ENCODE measurements at places on chromosomes 3 and 15.

DNA sequence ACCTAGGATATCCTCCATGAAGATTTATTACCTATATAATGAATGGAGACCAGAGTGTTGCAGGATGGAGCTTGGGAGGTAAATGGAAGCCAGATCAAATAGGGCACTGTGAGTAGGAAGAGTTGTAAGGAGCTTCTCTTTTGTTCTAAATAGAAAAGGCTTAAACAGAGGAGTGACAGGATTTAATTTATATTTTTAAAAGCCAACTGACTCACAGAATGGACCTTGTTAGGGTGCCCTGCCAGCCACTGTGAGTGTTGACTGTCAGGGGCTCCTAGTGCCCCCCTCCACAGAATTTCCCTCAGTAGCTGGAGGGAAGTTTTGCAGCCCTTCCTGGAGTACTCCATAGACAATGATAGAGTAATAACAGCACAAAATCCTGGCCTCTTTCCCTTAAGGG lies 547.5 kb downstream of the MCTP2 start:
- no peak for DNase-seq

DNA sequence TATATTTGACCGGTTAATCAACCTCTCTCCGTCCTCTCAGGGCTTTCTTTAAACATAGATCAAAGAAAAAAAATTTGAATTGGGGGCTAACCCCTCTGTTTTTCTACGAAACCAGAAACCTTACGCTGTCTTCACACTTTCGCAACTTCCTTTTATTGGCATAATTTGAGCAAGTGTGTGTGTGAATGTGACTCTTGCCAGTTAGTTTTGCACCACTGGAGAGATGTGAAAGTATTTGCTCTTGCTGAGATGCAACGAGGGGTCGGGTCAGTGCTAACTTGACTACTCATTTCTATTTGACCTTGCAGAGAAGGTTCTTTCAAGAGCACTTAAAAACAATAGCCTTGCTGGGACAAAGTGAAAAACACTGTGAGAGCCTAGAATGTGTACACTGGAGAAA lies 81.2 kb downstream of the FAM43A start:
- DNase-seq = no peak

GRCh38 chr15:39589815-39590644 lies 9.2 kb downstream of the THBS1 start:
- no peak for DNase-seq

DNA sequence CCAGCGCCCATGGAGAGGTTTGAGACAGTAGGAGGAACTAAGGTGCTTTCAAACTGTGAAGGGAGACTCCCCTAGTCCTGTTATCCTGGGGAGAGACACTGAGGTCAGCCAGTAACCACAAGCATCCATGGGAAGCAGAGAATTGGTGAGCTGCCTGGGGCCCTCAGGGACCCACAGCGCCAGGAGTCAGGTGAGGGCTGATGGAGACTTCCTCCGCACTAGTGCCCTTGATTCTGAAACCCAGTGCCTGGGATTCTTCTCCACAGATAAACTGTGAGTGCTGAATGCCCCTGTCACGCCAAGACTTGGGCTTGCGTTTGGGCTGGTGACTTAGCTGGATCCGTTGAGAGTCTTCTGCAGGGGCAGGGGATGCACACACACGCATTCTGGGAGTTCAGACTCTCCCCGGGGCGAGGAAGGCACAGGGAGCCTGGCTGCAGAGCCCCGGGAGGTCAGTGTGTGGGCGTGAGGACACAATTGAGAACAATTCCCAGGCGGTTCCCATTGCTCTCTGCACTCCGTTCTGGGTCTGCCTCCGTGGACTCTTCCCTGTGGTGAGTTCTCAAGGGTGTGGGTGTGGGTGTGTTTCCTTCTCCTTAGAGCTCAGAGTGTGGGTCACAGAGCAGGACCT lies 37.9 kb upstream of the SLCO2A1 start:
- no peak for DNase-seq

GRCh38 chr3:168081171-168081771 lies 14.5 kb downstream of the GOLIM4 start:
- no peak for DNase-seq

- DNase-seq = no peak
Measured at GRCh38 chr3:169289273-169289672, 374.2 kb downstream of the MECOM start.

- DNase-seq = peak; percentile 22
Measured at GRCh38 chr3:50666837-50667236, 7.9 kb upstream of the DOCK3 start.

- DNase-seq = no peak
Measured at GRCh38 chr3:157282261-157283191, 122.6 kb upstream of the CCNL1 start.

DNA sequence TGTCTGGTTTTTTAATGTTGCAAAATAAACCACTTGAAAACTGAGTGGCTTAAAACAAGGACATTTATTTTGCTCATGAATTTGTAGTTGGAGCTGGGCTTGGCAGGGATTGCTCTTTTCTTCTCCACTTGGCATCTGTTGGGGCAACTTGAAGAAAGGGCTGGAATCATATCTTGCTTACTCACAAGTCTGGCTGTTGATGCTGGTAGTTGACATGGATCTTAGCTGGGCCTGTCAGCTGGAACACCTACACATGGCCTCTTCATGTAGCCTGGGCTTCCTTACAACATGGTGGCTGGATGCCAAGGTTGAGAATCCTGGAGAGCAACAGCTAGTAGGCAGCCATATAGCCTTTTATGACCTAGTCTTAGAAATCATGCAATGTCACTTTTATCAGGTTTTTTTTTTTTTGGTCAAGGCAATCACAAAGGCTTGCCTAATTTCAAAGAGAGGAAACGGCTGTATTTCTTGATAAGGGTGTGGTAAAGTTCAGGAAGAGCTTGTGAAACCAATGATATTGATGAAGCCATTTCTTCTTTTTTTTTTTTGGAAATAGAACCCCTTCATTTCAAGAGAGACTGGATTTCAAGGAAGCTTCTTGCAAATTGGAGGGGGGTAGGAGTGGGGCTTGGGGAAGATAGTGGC lies 262.1 kb downstream of the IL20RB start:
- no peak for DNase-seq

DNA sequence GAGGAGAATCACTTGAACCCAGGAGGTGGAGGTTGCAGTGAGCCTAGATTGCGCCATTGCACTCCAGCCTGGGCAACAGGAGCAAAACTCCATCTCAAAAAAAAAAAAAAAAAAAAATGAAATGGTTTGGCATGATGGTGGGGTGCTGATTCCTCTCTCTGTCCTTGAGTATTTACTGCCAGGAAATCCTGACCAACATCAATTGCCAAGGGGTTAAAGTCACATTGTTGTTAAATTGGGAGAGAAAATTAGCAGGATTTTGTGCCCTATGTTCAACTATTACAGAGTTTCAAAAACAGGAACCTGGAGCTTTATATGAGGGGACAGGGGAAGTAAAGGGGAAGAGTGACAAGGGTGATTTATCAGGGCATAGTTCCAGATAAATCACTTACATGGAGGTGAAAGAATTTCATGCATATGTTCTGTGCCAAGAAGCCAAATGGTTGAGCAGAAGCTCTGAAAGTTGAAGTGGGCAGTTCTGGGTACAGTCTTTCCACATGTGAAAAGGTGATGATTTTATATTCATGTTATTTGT lies 70.5 kb upstream of the TSEN2 start:
- no peak for DNase-seq

- peak; percentile 39 for DNase-seq
Measured at GRCh38 chr15:44711743-44712345, 527 bp downstream of the B2M start.

DNA sequence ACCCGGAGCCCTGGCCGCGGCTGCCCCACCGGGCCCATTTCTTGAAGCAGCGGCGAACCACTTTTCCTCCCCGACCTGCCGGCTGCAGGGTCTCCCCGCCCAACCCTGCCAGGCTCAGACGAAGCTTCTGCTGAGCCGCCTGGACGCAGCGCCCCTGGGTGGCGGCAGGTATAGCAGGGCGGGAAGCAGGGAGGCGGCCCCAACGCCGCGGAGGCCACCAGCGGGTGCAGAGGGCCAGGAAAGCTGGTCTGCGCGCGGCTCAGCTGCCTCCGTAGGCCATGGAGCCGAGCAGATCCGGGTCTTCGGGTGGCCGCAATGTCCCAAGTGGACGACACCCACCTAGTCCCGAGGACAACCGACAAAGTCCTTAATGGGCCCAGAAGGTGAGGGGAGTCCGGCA lies 21.9 kb upstream of the SRPRB start:
- DNase-seq = no peak

- DNase-seq = no peak
Measured at GRCh38 chr3:136626493-136626892, 125.7 kb downstream of the STAG1 start.

DNA sequence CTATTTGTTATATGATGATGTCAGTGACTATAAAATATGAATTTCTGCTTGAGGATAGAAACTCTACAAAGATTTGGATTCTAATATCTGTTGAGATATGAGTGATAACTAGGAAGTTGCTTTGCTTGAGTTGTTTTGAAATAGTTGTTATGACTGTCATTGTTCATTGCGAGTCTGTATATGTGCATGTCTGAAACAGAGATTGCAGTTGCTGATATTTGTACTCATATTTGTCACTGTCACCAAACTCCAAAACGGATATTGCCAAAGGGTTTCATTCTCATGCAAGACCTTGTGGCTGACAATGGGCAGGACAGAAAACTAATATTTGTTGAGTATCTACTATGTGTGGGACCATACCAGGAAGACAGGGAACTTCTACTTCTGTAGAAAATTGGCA lies 240.2 kb downstream of the CD47 start:
- DNase-seq = no peak

DNA sequence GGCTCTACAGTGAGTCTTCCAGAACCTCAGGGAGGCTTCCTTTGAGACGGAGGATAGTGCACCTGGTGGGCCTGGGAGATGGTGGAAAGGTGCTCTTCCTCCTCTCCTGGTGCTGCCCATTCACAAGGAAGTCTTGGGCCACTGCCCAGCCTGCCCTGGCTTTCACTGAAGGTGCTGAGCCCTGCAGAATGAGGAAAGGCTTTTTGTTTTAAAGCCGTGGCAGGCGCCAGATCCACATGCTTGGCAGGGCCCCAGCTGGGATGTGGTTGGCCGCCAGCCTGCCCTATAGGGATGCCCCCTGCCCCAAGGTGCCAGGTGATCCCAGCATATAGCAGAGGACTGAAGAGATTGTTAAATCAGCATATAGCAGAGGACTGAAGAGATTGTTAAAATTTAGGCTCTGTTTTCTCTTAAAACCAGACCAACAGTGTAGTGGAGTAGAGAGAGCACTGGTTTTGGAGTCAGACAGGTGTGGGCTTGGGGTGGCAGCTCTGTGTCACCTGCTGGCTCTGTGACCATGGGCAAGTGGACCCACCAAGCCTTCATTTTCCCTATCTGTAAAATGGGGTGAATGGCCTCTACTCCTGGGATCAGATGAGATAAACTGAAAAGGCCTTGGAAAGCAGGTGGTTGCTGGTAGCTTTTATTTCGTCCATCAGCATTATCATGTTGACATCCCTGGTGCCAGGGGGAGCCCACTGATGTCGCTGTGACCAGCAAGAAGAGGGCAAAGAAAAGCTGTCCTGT lies 53.3 kb downstream of the SLC6A6 start:
- no peak for DNase-seq

DNA sequence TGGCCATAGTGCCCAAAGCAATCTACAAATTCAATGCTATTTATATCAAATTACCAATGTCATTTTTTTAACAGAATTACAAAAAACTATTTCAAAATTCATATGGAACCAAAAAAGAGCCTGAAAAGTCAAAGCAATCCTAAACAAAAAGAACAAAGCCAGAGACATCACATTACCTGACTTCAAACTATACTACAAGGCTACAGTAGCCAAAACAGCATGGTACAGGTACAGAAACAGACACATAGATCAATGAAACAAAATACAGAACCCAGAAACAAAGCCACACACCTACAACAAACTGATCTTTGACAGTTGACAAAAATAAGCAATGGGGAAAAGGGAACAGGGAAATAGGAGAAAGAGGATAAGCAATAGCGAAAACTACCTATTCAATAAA lies 26.6 kb upstream of the THSD4 start:
- no peak for DNase-seq

GRCh38 chr15:60967728-60968127 lies 261.4 kb downstream of the RORA start:
- no peak for DNase-seq

DNA sequence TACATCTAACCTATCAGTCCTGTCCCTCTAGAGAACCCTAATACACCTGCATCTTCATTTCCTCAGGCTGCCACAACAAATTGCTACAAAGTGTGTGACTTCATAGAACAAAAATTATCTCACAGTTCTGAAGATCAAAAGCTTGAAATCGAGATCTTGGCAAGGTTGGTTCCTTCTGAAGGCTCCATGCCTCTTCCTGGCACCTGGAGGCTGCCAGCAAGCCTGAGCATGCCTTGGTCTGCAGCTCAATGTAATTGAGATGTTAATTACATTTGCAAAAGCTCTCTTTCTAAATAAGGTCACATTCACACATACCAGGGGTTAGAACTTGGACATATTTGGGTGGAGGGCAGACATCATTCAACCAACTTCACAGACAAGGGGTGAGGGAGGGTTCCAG lies 86.4 kb upstream of the ABHD17C start:
- DNase-seq = no peak

GRCh38 chr3:106126067-106126845 lies 257.4 kb upstream of the CBLB start:
- DNase-seq = no peak

DNA sequence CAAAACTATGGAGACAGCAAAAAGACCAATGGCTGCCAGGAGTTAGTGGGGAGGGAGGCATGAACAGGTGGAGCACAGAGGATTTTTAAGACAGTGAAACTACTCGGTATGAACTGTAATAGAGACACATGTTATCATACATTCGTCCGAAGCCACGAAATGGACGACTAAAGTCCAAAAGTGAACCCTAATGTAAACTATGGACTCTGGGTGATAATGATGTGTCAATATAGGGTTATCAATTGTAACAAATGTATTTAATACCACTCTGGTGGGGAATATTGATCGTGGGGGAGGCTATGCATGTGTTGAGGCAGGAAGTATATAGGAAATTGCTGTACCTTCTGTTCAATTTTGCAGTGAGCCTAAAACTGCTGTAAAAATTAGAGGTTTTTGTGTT lies 107.0 kb downstream of the CPN2 start:
- DNase-seq = no peak

DNA sequence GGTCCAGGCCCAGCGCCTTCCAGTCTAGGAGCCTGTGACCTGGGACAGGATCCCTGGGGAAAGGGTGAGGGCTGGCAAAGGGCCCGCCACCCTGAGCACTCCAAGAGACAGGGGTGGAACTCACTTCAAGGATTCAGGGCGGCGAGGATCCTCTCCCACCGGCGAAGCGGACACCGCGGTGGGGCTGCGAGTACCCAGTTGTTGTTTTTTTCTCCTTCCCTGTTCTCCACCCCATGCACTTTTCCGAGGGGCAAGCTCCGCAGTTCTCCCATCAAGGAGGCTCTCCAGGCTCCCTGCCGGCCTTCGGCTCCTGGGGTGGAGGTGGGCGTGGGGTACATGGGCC lies 387 bp upstream of the PAQR5 start:
- DNase-seq = no peak

DNA sequence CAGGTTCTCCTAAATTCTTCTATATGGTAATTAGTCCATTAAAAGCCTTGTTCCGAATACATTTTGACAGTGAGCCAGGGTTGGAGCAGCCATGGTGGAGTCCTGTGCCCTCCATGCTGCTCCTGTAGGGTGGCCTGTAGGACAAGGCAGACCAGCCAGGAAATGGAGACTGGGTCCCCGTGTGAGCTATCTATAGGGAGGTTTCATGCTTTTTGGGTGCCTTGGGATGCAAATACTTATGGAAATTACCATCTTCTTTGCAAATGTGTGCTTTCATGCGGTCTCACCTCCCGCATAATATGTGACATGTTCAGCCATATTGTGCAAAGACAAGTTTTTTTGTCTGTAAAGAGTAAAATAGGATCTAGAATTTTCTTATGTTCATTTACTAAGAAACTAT lies 58.0 kb upstream of the FURIN start:
- DNase-seq = no peak

GRCh38 chr3:126518779-126519177 lies 1.2 kb upstream of the UROC1 start:
- DNase-seq = no peak

Data from kidney glomerular epithelial cell (primary cell).